ENCODE measurements at places on chromosomes 5 and 9. TPM values are rescaled to one million over a fixed set of nuclear protein-coding genes. Genes with fewer than 3 reads are reported as not detected.

Gene C5orf52
- total RNA-seq: not detected

Gene ENTPD8
- total RNA-seq: 3.2 TPM

- no peak for DNase-seq
Observed at GRCh38 chr5:124655251-124655917, 91.1 kb downstream of the ZNF608 start.

Gene DPYSL3
- total RNA-seq: 73.1 TPM

DNA sequence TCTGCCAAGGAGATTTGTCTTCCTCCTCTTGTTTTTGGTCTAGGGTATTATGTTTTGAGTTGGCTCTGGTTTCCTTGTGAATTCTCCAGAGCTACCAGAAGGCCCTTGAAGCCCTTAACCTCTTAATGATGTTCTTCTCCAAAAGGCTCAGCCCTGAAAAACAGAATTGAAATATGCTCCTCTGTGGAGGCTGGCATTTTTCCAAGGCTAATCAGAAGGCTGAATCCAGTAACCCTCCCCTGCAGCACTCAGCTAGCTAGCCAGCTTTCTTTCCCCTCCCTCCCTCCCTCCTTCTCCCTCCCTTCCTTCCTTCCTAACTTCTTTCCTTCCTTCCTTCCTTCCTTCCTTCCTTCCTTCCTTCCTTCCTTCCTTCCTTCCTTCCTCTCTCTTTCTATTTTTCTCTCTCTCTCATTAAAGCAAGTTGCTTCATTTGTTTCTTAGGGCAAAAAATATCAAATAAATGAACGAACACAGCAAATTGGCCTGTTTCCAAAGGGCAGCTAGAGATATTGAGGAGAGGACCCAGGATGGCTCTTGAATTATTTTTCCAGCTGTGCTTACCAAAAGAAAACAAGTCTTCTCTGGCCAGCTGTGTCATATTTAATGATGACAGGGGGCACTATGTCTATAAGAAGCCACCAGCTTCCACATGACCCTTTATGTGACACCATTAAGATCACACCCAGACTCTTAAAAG, 38.7 kb downstream of the JAKMIP2 start:
- DNase-seq: no peak

Gene CCL27
- not detected for total RNA-seq

Gene OLFM1
- 22.1 TPM for total RNA-seq

- no peak for DNase-seq
Observed at GRCh38 chr9:76562511-76562911, 103.5 kb downstream of the GCNT1 start.

GRCh38 chr5:66826696-66827095, 230.5 kb downstream of the MAST4 start:
- no peak for DNase-seq

Gene PHF24
- total RNA-seq: 0.33 TPM

- DNase-seq: no peak
Observed at GRCh38 chr9:94772144-94772543, 45.6 kb downstream of the AOPEP start.

Gene CD180
- 4.6 TPM for total RNA-seq

DNA sequence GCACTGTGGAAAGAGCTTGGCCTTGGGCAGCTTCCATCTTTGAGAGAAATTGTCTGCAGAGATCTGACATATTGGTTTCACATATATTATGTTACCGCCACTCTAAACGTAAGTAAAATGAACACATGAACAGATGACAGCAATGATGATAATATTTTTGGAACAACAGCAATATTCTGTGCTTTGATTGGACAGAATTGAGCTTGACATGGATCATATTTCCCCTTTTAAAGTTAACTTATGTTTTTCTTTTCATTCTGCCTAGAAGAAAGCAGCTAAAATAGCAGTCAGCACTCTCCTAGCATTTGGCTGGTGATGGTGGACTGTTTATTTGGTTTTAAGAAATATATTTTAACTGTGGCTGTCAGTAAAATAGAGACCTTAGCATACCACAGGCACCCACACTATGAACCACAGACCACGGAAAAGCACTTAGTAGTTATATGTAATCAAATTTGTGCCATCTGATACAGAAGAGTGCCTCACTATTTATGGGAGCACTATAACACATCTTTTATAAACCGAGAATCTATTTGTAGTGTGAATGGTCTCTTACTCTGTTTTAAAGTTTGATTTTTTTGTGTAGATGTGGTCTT, 1.8 kb upstream of the CFAP95 start:
- DNase-seq: no peak

DNA sequence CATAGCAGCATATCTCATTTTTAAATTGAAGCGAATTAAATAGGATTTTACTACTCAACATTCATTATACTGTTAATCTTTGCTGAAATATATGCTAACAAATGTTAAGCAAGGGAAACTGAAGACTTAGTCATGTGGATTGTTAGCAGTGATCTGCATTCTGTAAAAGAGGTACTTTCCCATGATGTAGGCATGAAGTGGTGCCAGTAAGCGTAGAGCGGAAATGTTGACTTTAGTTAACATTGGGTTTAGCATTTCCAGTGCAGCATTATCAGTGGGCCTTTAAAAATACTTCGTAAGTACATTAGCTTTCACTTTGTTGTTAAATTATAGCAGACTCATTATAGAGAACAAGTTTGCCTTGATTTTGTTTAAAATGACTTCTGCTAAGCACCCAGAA, 130.3 kb downstream of the CDC42SE2 start:
- DNase-seq: no peak

- no peak for DNase-seq
Observed at GRCh38 chr5:103216137-103216536, 42.4 kb upstream of the MACIR start.

GRCh38 chr9:84744195-84744594, 74.7 kb downstream of the NTRK2 start:
- no peak for DNase-seq

DNA sequence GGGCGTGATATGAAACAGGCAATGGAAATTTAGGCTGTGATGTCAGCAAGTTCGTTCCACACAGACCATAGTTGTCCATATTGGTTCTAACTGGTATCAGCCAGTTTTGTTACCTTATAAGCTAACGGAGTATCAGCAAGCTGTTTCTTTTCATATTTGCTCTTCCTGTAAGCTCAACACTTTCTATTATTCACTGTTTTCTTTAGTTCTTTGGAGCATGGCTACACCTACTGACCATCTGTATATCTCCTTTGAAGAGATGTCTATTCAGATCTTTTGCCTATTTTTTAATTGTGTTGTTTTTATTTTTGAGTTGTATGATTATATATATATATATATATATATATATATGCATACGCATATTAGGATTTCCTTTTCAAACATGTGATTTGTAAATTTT, 1057.2 kb upstream of the CDH10 start:
- no peak for DNase-seq

- no peak for DNase-seq
Observed at GRCh38 chr9:69542942-69543704, 129.0 kb downstream of the APBA1 start.

Gene TRPM6
- total RNA-seq: 1.3 TPM

DNA sequence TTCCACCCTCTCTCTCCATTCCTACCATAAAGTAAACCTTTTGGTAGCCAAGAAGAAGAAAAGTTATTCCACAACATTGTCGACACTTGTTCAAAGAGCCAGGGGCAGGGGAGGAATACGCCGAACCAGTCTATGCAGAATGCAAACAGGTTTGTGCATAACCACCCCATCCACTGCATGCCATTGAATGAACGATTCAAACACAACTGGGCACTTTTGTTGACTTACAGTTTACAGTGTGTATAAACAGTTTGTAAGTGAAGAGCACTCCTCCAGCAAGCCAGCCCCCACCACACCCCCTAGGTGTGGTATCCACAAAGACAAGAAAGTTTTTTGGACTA, 6.8 kb upstream of the S1PR3 start:
- DNase-seq: no peak

DNA sequence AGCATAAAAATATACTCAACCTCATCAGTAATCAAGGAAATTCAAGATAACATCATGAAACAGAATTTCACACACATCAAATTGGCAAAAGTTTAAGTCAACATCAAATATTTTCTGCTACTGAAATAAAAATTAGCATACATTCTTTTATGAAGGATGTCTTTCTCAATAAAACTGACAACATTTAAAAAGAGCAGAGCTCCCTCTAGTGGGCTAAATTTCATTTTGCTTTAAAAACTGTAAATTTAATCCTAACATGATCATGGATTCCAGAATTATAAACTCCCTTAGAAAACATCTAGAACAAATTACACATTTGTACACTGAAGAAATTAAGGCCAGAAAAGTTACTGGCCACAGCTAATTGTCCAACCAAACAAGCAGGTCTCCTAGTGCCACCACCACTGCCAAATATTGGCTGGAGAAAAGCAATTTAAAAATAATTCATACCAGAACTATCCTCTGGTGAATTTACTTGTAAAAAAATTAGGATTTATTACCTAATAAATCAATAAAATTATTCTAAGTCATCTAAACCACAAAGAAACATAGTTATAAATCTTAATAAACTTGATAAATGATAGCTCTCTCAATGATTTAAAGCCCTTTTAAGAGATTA, 31.2 kb downstream of the DEPDC1B start:
- no peak for DNase-seq

DNA sequence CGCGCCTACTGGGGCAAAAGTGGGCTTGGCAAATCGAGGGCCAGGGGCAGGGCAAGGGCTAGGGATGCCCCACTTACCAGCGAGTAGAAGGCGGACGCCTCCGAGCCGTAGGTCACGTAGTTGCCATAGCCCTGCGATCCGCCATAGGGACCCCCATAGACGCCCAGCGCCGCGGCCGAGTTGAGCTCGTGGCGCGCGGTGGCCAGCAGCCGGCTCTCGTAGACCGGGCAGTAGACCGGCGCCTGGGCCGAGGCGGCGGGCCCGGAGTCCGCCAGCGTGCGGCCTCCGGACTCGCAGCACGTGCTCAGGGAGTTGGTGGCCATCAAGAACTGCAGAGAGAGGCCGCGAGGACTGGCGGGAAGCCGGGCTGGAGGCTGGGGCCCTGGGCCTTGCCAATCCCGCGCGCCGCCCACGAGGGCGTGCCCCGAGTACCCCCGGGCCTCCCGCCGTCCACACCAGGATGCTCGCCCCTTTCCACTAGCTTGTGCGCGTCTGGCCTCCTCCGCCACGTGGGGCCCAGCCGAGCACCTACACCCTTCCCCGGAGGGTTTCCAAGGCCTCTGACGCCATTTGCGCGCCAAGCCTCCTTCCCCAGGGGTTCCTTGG, 891 bp downstream of the IRX4 start:
- DNase-seq: no peak

Gene FOXI1
- total RNA-seq: 7.9 TPM

Data from breast epithelium (tissue), 4 donors.